ENCODE measurements at places on chromosomes 4 and X.

GRCh38 chr4:115537387-115537786 is 424.0 kb upstream of the NDST4 start:
- no peak for DNase-seq

GRCh38 chr4:110411574-110412011 is 64.4 kb upstream of the ENPEP start:
- no peak for DNase-seq

GRCh38 chr4:40916880-40917279 is 167.1 kb downstream of the NSUN7 start:
- no peak for DNase-seq

GRCh38 chr4:8342651-8343261 is 73.2 kb downstream of the HTRA3 start:
- no peak for DNase-seq

DNA sequence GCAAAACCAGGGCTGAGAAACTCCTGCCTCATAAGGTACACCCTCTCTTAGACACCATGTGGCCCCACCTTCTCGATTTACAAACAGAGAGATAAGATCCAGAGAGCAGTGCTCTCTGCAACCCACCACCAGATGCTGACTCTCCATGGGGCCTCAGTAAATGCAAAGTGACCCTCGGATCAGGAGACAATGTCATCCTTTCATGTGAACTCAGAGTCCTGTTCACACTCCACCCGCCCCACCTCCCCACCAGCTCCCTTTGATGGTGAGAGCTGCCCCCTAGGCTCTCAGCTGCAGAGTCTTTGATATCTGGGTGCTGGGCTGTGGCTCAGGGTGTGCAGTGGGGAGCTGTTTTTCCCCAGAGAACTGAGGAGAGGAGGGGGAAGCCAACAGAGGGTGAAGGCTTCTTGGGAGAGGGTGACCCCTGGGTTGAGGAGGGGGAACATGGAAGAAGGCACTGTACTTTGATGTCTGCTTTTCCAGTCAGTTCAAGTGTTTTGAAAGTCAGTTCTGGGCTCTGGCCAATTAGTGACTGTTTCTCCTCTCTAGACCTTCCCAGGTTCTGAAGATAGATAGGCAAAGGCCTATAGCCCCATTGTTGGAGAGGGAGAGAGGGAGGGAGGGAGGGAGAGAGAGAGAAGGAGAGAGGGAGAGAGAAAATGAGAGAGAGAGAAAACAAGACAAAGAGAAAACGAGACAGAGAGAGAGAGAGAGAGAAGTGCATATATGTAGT is 88.2 kb downstream of the SCD5 start:
- no peak for DNase-seq

- no peak for DNase-seq
These were observed 88.9 kb downstream of the ALPK1 start for GRCh38 chr4:112386071-112386470.

DNA sequence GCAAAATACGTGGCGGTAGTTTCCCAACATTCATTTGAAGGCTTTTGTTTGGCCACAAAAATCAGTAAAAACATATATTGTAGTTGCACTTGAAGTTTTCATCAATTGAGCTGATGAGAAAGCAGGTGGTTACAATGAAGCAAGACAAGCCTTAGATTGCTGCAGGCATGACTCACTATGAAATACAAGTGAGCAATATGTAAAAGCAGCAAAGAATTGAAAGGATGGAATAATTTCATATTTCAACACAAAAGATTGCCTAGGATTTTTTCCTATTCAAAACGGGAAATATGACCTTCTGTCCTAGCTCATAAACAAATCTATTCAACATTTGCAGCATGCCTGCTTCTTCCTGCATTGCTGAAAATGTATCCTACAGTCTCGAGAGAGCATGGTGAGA is 190.9 kb upstream of the BANK1 start:
- no peak for DNase-seq

DNA sequence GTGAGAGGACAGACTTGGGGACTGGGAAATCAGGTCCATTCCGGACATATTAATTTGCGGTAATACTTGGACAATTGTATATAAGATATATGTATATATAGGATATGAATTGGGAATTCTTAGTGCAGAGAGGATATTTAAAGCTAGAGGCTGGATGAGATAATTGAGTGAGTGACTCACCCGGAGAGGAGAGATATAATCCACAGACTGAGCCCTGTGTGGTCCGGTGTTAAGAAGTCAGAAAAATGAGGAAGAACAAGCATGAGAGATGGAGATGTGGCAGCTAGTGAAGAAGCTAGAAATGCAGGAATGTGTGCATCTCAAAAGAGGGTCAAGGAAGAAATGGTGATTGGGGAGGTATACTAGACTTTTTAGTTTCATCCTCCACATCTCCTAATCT is 336.2 kb downstream of the SLC7A11 start:
- DNase-seq, result no peak

GRCh38 chr4:24923002-24923401 is 10.2 kb upstream of the CCDC149 start:
- no peak for DNase-seq

DNA sequence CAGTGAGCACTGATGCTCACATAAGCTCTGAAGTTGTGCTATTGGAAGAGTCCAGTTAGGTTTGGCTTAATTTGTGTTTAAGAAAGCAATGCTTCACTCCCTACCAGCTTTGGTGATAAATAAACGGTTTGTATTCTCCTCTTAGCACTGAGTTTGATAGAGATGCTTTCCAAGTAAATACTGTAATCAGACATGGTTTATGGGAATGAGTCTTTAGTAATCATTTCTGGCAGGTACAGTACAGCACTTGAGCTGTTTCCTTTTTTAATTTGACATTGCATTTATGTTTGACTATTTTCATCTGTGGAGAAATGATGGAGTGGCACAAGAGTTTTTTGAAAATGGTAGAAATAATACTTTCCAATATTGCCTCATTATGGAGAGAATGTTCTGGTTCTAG is 455.3 kb downstream of the ACTRT1 start:
- no peak for DNase-seq

DNA sequence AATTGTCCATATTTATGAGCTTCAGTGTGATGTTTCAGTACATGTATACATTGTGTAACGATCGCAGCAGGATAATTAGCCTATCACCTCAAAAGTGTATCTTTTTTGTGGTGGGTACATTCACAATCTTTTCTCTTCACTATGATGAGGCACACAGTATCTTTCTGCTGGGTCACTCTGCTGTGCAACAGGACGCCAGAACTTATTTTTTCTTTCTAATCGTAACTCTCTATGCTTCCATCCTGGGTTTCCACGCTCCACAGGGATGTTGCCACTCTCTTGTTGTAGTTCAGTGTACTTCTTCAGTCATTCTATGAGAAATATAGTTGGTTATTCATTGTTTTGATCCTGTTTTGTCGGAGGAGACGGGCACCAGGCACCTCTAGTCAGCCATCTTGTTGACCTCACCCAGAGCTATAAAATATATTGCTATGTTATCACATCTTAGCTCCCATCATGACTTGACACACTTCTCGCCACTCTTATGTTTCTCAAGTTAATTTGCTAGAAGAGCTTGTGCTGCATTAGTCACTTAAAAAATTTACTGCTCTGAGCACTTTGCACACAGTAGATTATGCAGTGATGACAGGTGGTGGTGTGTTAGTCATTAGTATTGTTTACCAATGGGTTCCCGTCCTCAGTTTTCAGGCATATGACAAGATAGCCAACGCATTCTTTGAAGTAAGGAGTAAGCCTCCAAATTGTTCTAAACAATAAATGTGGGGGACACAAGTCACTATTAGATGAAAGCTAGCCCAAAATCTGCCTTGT is 1002.7 kb upstream of the PCDH7 start:
- DNase-seq, result no peak

Data from PC-9 (cell line).